ENCODE measurements at places on chromosomes 4 and X.

DNA sequence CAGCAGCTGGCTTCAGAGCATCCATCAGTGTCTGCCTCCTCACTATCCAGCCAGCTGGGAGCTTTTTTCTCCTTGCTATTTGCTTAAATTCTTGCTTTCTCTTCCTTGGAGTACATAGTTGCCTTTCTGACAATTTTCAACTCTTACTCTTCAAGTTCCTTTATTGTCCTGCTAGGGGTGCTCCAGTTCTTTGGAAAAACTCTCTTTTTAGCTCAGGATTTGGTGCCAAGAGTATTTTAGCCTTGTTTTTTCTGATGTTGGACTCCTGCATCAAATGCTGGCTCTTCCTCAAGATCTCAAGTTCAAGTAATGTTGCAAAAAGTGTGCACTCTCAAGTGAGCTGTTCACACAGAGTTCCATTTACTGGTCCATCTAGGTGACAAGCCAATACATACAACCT lies 126.4 kb downstream of the KDR start:
- peak; percentile 19 for DNase-seq

GRCh38 chr4:168584321-168584771 lies 87.5 kb downstream of the PALLD start:
- peak; percentile 57 for DNase-seq

- no peak for DNase-seq
Measured at GRCh38 chr4:99622341-99622740, 35.3 kb downstream of the C4orf54 start.

DNA sequence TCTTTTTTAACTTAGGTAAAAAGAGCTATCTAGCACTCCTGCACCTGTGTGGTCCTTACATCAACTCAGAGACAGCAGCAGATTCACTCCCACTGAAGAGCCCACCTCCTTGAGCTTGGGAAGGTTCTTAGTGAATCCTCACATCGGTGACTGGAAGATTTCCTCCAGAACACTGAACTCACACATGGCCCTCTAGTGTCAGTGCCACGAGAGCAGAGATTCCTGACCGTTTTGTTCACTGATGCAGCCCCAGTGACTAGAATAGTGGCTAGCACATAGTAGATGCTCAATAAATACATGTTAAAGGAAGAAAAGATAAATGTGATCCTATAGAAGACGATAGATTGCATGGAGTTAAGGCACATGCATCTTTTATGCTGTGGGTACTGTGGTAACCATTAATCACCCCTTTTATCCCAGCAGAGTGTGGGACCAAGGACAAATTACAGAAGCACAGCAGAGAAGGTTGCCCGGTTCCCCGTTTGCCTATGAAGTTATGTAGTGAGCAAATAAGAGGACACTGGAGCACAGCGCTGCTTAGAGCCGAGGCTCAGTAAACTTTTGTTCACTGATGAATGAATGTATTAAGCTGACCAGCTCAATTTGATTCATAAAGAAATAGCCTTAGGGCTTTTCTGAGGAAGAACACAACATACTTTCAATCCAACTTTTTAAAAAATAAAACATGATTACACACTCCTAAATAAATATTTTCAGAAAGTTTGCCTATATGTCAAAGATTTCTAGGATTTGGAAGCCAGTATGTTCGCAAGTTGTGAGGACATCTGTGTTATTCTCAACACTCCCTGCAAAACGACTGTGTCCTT lies 8.7 kb downstream of the GASK1B start:
- DNase-seq = peak; percentile 71

DNA sequence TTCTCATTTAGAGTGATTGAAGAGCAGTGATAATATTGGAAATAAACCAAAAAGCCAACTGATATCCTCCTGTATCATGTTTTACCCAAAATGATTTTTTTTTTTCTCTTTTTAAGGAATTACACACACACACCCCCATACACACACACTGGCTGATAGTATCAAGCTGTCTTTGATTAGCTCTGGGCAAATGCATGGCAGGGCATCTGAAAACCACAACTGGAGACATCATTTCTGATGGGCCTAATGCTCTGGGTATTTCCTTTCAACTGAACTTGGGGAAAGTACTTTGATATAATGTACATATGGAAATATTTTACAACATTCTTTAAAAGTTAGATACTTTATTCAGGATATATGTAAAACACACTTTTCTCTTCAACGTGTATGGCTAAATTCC lies 14.2 kb upstream of the OSTC start:
- DNase-seq = no peak

- no peak for DNase-seq
Measured at GRCh38 chrX:109842611-109843010, 109.6 kb upstream of the ACSL4 start.

GRCh38 chrX:65451663-65452062 lies 82.9 kb downstream of the LAS1L start:
- peak; percentile 8 for DNase-seq

GRCh38 chr4:107603430-107603829 lies 116.6 kb downstream of the PAPSS1 start:
- no peak for DNase-seq

- DNase-seq = no peak
Measured at GRCh38 chrX:140432346-140433175, 72.3 kb downstream of the SOX3 start.

DNA sequence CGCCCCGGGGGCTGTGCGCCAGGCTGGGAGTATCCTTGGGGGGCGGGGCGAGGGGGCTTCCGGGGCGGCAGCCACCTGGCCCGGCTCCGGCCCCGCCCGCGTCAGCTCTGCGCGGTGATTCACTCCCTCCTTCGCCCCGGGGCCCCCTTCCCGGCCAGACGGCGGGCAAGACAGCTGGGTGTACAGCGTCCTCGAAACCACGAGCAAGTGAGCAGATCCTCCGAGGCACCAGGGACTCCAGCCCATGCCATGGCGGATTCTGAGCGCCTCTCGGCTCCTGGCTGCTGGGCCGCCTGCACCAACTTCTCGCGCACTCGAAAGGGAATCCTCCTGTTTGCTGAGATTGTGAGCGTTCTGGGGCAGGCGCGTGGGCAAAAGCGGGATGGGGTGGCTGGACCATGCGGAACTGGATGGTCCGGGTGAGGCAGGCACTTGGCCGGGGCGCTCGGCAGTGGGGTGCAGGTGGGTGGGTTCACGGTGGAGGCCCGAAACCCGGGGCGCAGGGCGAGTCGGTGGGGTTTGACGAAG lies at the start of gene PLP2:
Gene PLP2 (plus strand): TSS at position 147 of the 528 bp plus-strand sequence. CDS start 103 bp downstream, at position 250.
- DNase-seq = no peak

DNA sequence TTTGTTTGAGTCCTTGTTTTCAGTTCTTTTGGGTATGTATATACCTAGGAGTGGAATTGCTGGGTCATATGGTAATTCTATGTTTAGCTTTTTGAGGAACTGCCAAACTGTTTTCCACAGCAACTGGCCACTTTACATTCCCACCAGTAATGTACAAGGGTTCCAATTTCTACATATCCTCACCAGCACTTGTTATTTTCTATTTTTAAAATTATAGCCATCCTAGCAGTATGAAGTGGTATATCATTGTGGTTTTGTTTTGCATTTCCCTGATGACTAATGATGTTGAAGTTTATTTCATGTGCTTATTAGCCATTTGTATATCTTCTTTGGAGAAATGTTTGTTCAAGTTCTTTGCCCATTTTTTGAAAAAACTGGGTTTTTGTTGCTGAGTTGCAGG lies 39.6 kb downstream of the TMEM164 start:
- no peak for DNase-seq

GRCh38 chr4:78951862-78952472 lies 12.7 kb upstream of the PAQR3 start:
- peak; percentile 34 for DNase-seq

GRCh38 chrX:110432906-110433215 lies 74.2 kb downstream of the RTL9 start:
- DNase-seq = no peak

DNA sequence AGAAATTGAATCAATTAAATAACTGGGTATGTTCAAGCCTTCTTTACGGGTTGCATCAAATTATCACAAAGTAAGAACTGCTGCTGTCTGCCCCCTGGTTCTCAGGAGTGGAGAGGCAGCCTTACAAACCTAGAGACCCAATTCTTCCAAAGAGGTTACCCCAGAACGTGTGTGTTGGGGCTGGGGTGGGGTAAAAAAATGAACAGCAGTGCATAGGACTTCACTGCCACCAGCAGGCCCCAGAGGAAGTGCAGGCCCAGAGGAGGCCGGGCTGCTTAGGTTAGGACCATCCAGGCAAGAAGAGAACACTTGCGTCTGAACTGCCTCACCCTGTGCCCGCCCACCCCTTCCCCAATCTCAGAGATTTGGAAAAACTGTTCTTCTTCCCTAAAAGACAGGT lies 1.5 kb upstream of the NWD2 start:
- DNase-seq = no peak

GRCh38 chrX:8429692-8430249 lies 34.9 kb upstream of the VCX3B start:
- no peak for DNase-seq

DNA sequence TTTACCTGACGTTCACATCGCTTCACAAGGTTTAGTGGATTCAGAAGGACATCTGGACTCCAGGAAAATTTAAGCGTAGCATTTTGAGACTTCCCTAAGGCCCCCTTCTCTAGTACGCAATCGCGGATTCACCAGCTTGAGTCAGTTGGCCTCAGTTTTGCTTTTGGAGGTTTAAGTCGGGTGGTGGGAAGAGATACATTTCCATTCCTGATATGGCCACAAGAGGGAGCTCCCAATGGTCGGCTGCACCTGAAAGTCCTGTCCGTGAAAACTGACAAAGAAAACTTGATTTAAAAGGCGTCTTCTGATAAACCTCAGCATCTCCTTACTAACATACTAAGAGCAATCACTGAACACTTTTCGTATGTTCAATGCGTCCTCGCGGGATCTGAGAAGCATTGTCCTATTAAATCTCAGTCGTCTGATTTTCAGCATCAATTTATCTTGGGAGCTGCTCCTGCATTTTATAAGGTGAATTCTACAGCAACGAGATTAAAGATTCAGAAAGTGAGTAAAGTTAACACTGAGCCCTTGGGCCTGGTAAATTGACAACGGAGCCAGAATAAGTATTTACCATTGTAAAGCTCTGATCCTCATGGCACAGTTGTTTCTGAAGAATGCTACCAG lies 50.6 kb downstream of the LGI2 start:
- no peak for DNase-seq

GRCh38 chrX:75638332-75638731 lies 115.5 kb upstream of the ZDHHC15 start:
- no peak for DNase-seq

GRCh38 chrX:119482481-119483480 lies 14.5 kb downstream of the SLC25A5 start:
- peak; percentile 50 for DNase-seq

- no peak for DNase-seq
Measured at GRCh38 chrX:103774070-103774642, 2.5 kb upstream of the PLP1 start.

- no peak for DNase-seq
Measured at GRCh38 chr4:94561249-94562024, 109.7 kb downstream of the PDLIM5 start.

- no peak for DNase-seq
Measured at GRCh38 chrX:153634236-153634635, 12.8 kb upstream of the DUSP9 start.

- no peak for DNase-seq
Measured at GRCh38 chr4:138241281-138242075, 671 bp downstream of the SLC7A11 start.

- DNase-seq = peak; percentile 36
Measured at GRCh38 chr4:74897386-74897785, 35.5 kb upstream of the PARM1 start.

DNA sequence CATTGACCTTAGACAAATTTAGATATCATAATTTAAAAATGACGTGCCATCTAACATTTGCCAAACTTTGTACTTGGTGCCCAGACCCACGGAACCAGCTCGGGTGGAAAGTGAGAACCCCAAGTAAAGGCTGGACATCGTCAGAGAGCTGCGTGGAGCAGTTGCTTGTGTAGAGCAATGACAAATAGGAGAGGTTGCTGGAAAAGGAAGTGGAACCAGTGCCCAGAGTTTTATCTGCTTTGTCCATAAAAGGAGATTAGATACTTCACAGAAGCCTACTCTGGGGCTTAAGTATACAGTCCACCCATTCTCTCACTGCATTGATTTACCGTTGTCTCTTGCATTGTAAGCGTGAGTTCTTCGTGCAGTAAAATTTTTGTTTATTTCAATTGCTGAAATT lies 5.4 kb upstream of the TBC1D1 start:
- DNase-seq = no peak

- no peak for DNase-seq
Measured at GRCh38 chrX:71671043-71671780, 3.9 kb downstream of the LOC101059915 start.

DNA sequence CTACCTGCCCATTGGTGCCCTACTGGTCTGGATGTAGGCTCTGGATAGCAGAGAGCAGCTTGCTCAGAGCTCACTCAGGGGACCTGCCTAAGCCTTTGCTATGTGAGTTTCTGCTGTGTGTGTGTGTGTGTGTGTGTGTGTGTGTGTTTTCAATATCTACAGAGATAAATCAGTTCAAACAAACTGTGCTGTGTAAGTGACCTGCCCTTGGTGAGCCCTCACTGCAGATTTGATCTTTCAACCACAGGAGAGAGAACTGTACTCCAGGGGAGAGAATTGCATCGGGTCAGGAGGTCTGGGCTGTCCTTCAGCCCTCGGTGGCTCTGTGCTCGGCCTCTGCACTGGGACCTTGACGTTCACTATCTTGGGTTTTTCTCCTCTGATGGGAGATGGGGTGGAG lies 35.0 kb upstream of the CDKN2AIP start:
- no peak for DNase-seq

DNA sequence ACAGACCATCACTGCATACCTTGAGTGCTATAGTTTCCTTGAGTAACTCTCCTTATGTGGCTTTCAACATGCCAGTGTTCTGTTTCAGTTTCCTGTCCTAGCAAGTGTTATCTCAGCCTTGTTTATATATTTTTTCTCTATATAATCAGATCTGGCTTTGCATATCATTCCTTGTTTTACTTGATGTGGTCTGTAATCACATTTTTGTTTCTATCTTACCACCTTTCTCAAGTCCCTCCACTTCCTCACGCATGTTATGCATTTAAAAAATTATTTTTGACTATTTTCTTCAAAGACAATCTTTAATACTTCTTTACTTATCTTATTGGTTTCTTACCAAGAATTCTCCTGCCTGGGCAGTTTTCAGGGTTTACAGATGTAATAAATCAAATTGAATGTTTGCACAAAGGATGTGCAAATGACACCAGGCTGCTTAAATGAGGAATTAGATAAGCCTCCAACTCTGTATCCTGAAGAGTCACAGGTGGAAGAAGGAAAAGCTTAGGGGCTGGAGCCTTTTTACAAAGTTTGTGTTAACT lies 351.2 kb downstream of the BMPR1B start:
- no peak for DNase-seq

DNA sequence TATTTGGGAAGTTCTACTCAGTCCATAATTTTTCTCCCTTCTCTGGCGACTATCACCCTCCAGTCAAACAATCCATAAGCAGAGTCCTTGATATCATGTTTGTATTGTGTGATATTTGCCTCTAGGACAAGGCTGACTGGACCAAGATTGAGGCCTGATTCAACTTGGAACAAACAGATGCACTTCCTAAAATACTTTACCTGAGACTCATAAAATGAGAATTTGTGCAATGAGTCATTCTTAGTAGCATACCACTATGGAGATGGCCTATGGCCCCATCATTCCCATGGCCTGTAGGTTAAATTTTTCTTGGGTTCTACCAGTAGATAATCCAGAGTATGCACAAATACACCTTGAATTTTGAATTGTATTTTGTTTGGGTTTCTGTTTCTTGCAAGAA lies 74.2 kb upstream of the DMD start:
- DNase-seq = no peak

- no peak for DNase-seq
Measured at GRCh38 chr4:88359558-88359957, 19.1 kb upstream of the HERC6 start.

Measured in foreskin melanocyte (primary cell).